Ureter (tissue), 1 donor: ENCODE measurements at places on chromosomes 16 and 17. TPM values are rescaled to one million over a fixed set of nuclear protein-coding genes. Genes with fewer than 3 reads are reported as not detected.

NACA2 gene
- total RNA-seq, result not detected

CSNK1D gene
- total RNA-seq, result 170 TPM

TP53TG3F gene
- not detected for total RNA-seq

ASIC2 gene
- total RNA-seq, result not detected

GSE1 gene
- 49.8 TPM for total RNA-seq

KRTAP3-2 gene
- not detected for total RNA-seq

DNAI2 gene
- total RNA-seq, result not detected

KRTAP1-1 gene
- total RNA-seq, result not detected

DNA sequence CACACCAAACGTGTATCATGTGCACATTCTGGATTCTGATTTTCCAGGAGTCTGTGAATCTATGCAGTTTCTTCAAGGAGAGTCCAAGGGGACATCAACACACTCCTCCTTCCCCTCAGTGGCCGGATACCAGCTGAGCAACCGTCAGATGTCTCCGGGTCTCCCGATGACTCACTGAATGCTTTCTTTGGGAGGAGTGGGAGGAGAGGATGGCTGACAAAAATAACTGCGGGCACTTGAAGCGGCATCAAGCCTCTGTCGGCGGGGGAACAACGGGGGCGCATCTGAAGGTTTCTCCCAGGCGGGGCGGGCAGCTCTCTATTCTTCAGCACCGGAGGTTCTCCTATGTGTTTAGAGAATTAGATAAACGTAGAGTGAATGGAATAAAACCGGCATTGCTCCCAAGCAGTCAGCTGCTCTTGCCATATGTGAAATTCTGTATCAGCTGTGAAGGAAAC, 24.6 kb upstream of the LRRC75A start:
- DNase-seq, result no peak

DNA sequence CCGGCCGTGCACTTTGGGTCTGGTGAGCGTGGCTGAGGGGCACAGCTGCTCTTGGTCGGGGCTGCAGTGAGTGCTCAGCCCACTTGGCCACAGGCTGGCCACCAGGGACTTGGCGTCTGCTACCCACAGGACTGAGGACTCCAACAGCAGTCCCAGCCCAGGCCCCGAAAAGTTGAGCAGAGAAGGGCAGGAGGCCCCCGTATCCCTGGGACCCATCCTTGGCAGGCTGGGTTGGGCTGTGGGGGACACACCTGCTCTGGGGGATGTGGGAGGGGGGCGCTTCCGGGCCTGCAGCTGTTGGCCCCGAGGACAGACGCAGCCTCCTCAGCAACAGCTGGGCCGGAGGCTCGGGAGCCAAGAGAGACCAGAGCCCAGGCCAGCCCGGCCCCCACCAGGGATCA, 19.4 kb upstream of the SSTR5 start:
- no peak for DNase-seq

- no peak for DNase-seq
Measured at GRCh38 chr17:69503711-69504110, 89.2 kb downstream of the MAP2K6 start.

- no peak for DNase-seq
Measured at GRCh38 chr17:79960788-79961522, 74.7 kb downstream of the TBC1D16 start.

GRCh38 chr16:12470311-12471229, 333.1 kb downstream of the CPPED1 start:
- no peak for DNase-seq

DNA sequence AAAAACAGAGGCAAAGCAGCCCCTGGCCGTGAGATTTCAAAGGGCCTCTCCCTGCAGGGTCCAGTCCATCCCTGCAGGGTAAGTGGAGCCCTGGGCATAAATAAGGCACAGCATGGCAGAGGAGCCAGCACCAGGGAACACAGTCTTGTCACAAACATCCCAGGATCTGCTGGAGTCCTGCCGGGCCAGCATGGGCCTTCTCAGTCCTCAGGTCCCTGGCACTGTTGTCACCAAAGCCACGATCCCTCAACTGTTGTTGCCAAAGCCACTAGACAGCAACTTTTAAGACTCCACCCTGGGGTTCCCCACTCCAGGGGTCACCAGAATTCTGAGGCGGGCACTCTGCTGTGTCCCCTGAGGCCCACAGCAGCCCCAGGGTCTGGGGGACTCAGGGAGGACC, 47.8 kb upstream of the BAHCC1 start:
- DNase-seq, result peak; percentile 45

DNA sequence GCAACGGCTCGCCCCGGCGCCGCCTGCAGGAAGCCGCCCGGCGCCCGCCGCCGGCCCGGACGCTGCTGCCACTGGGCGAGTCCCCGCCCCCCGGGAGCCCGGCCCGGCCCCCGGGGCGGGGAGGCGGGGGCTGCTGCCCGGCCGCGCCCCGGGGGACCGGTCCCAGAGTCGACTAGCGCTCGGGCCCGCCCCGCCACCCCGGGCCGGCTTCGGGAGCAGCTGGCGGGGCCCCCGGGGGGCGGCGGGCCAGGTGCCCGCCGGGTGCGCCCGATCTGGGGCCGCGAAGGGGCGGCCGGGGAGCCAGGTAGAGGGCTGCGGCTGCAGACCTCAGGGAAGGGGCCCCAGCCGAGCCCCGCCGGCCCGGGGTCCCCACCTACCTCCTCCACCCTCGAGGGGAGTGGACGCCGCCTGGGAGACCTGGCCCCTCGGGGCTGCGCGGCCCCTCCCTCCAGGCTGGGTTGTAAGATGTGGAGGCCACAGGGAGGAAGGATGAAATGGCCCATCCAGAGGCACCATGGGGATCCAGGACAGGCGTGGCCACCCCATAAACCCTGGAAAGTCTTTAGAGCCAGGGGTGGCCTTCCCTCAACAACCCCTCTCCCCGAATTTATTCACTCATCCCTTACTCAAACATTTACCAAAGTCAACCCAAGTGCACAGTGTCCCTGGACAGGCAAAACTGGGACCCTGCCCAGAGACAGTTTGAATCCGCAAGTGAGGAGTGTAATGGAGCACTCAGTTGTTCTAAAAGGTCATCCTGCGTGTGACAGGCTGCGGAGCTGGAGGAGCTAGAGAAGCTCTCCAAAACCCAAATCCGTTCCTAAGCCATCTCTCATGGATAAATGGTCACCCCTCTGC, at the start of gene CDYL2:
Gene CDYL2, minus strand, starts transcription at position 73 of the 858 bp plus-strand sequence. CDS start 425 bp downstream, outside the sequence.
- DNase-seq, result no peak

- DNase-seq, result no peak
Measured at GRCh38 chr16:15981382-15981781, 32.0 kb downstream of the ABCC1 start.

GRCh38 chr16:2361129-2361528, 20.6 kb upstream of the ABCA3 start:
- no peak for DNase-seq

- no peak for DNase-seq
Measured at GRCh38 chr16:12503191-12503590, 300.5 kb downstream of the CPPED1 start.

- no peak for DNase-seq
Measured at GRCh38 chr16:57656342-57656955, 11.7 kb upstream of the ADGRG3 start.

DNA sequence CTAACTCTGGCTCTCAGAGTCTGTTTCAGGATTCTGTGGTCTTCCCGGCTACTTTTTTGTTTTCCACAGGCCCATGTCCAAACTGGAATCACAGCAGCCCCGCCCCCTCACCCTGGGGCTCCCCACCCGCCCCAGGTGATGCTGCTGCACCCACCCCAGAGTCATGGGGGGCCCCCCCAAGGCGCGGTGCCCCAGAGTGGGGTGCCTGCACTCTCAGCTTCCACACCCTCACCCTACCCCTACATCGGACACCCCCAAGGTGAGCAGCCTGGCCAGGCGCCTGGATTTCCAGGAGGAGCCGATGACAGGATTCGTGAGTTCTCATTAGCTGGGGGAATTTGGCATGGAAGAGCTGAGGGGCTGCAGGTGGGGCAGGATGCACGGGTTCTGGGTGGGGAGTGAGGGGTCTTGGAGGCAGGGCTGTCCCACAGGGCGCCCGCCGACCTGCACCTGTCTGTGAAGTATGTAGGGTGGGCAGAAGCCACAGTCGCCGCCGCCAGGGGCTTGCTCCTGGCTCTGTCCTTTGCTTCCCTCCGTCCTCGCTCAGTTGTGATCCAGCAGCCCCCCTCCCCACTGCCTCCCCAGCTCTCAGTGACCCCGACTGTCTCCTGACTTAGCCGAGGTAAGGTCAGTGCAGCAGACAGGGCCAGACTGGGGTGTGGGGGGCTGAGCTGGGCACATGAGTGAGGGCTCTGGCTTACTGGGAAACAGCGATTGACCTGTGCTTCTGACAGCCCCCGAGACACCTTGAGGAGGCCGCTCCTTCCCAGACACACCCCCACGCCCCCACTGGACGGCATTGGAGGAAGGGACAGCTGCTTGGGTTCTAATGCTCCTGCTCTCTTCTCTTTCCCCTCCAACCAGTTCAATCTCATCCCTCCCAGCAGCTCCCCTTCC, 10.0 kb downstream of the TUFM start:
- DNase-seq, result no peak

DNA sequence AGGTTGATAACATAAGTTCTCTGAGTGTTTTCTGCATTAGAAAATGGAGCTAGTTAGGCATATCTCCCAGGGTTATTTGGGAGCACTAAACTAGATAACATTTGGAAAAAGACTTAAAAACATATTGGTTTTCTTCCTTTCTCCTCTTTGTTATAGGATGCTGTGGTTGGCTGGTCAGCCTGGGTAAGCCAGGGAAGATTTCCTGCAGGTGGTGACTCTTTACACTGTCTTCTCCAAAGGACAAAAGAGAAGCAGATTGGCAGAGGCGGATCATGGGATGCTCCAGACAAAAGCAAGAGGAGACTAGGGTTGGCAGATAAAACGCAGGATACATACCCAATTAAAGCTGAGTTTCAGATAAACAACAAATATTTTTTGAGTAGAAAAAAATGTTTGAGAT, 6.2 kb upstream of the CRYBA1 start:
- DNase-seq, result no peak

GRCh38 chr16:81708266-81709015, 70.7 kb upstream of the PLCG2 start:
- DNase-seq, result no peak

GRCh38 chr16:27625050-27625697, 75.2 kb downstream of the KATNIP start:
- DNase-seq, result no peak

- no peak for DNase-seq
Measured at GRCh38 chr16:4240624-4241023, 1.3 kb downstream of the SRL start.

GRCh38 chr16:55393991-55394390, 70.0 kb downstream of the IRX6 start:
- DNase-seq, result no peak

DNA sequence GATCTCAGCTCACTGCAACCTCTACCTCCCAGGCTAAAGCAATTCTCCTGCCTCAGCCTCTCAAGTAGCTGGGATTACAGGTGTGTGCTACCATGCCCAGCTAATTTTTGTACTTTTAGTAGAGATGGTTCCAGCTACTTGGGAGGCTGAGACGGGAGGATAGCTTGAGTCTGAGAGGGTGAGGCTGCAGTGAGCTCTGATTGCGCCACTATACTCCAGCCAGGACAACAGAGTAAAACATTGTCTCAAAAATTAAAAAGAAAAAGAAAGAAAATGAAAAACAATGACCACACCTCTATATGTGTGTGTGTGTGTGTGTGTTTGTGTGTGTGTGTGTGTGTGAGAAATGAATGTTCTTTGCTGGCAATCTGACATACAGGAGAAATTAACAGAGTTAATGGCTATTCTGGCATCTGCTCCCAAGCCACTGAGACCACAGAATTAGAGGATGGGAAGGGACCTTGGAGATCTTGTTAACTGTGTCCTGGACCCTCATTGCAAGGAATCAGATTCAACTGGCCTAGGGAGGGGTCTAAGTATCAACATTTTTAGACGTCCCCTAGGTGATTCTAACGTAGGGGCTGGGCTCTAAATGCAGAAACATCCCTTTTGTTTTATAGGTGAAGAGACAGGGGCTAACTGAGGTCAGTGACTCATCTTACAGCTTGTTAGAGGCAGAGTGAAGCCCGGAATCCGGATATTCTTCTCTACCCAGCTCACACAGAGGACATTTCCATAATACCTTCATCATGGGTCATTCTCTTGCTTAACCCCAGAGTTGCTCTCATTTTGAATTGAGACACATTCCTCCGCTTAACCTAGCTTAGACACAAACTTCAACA, 16.4 kb upstream of the MARCHF10 start:
- no peak for DNase-seq

DNA sequence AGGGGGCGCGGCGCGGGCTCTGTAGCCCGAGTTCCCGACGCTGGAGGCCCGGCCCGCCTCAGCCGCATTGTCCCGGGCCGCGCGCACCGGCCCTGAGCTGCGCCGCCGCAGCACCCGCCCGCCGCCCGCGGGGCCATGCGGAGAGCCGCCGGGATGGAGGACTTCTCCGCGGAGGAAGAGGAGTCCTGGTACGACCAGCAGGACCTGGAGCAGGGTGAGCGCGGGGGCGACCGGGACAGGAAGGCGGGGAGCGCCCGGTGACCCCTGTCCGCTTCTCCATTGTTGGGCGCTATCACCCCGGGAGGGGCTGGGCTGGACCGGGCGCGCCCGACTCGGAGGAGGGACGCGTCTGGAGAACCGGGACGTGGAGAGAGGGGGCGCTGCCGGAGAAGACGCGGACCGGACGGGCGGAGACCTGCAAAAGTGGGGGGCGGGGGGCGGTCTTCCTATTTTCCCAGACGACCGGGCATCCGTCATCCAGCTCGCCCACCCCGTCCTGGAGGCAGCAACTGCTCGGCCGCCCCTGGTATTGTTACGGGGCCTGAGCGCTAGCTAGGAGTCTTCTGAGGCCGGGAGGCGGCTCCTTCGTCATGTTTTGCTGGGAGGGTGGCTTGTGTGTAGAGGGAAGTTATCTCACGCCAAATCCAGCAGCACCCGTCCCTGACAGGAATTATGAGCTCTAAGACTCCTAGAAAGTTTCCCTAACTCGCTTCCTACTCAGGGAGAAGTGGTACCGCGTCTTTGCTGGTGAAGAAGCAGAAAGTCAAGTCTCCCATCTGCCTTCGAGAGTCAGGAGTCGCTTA, 678 bp downstream of the CDR2L start:
- peak; percentile 85 for DNase-seq

DNA sequence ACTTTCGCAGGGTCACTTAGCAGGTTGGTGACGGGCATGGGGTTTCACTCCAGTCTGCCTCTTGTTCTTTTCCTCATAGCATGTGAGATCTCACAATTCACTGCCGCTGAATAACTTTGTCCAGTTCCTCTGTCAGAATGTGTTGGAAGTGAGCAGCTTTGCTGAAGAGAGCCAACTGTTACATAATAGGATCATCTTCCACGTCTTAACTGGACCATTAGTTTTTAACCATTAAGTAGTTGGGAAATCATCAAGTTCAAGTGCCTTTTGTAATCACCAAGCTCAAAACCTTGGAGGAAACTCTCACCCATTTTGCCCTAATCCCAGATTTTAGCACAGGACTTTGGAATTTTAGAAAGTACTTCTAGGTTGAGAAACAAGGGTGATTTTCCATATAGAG, 290.6 kb downstream of the WWOX start:
- DNase-seq, result no peak

GRCh38 chr17:83018658-83019193, 60.7 kb upstream of the METRNL start:
- no peak for DNase-seq

DNA sequence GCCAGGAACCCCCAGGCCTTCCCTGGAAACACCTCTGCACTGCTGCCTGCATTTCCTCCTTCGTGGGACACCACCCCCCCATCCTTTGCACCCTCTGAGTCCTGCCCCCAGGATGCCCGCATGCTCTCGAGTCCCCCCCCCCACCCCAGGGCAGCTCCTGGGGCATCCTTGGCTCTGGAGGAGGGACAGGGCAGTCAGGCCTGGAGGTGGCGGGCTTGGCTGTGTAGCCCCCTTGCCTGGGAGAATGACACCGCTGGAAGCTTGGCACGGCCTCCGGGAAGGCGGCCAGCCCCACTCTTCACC, 98.9 kb upstream of the GSE1 start:
- DNase-seq, result peak; percentile 76
